Cardiac ventricle fibroblast (primary cell): ENCODE measurements at places on chromosomes 1 and 21. TPM values are rescaled to one million over a fixed set of nuclear protein-coding genes. Genes with fewer than 3 reads are reported as not detected.

Gene IFI44
- total RNA-seq = 8.4 and 14.6 TPM in 2 replicates

Gene KRTAP22-2
- not detected in 2 replicates for total RNA-seq

Gene PRKCZ
- 0.15 and 2.3 TPM in 2 replicates for total RNA-seq

Gene CNR2
- total RNA-seq = not detected in 2 replicates

Gene ANGPTL1
- total RNA-seq = 34.1 and 47.6 TPM in 2 replicates

Gene AGPAT3
- total RNA-seq = 23.3 and 29.2 TPM in 2 replicates

Gene UBE2U
- total RNA-seq = not detected in 2 replicates

Gene GCSAML
- not detected in 2 replicates for total RNA-seq

Gene MX1
- total RNA-seq = 4.5 and 6.6 TPM in 2 replicates

Gene CHRNB2
- not detected in 2 replicates for total RNA-seq

Gene PRR9
- total RNA-seq = not detected in 2 replicates

Gene C1orf141
- total RNA-seq = not detected in 2 replicates

Gene GNAT2
- 0.68 TPM in 1 of 2 replicates, not detected in the other for total RNA-seq

Gene FCN3
- 0.29 TPM in 1 of 2 replicates, not detected in the other for total RNA-seq

Gene PGD
- total RNA-seq = 276 and 321 TPM in 2 replicates

Gene SPRR1A
- not detected in 2 replicates for total RNA-seq
